Stimulated activated CD8-positive, alpha-beta memory T cell treated with anti-CD3 and anti-CD28 coated beads, Interleukin-7, amount 100 ng/mL, for 1 hour (primary cell): ENCODE measurements at places on chromosomes 3 and 15.

- peak; percentile 13 for DNase-seq
These were observed 780 bp downstream of the TIPARP start for GRCh38 chr3:156674911-156675829.

GRCh38 chr3:151552589-151552988, 91.7 kb upstream of the IGSF10 start:
- DNase-seq, result no peak

DNA sequence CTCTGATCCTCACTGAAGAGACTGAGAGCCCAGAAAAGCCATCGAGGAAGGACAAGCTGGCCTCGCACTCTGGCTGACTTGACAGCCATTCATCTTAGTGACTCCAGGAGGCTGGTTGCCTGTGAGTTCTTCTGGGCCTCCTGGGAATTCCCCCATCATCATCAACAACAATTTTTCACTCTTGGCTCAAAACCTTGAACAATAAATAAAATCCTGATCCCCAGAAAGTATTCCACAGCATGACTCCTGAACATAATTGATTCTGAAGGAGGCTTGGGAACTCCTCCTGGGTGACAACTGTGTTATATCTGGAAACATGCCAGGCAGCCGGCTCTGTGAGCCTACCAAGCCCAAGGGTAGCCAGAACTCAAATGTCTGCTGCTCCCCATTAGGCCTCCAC, 188.6 kb downstream of the SHQ1 start:
- no peak for DNase-seq

GRCh38 chr15:95068701-95069521, 837.5 kb downstream of the MCTP2 start:
- DNase-seq, result no peak

- DNase-seq, result no peak
These were observed 35.5 kb upstream of the EPHB3 start for GRCh38 chr3:184526088-184526433.

GRCh38 chr3:55591888-55592287, 104.8 kb upstream of the WNT5A start:
- DNase-seq, result no peak

GRCh38 chr3:197730200-197730599, 6.5 kb downstream of the RUBCN start:
- no peak for DNase-seq

DNA sequence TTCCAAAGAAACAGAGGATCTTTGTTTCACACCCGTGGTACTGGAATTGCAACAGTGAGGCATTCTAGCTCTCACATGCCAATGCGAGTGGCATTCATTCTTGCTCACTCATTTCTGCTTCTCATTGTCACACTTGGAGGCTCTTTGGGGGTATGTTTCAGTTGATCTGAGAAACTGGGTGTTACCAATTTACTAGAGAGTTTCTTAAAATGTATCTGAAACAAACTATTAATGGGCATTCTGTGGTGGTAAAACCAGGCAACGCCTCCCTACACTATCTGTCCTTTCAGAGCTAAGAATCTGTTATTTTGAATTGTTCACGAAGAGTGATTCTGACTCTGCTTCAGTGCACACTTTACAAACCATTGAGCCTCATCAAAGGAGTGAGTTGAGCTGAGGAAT, 140.6 kb upstream of the BHLHE40 start:
- DNase-seq, result no peak

- no peak for DNase-seq
These were observed 129.2 kb downstream of the ZNF609 start for GRCh38 chr15:64589435-64590084.

DNA sequence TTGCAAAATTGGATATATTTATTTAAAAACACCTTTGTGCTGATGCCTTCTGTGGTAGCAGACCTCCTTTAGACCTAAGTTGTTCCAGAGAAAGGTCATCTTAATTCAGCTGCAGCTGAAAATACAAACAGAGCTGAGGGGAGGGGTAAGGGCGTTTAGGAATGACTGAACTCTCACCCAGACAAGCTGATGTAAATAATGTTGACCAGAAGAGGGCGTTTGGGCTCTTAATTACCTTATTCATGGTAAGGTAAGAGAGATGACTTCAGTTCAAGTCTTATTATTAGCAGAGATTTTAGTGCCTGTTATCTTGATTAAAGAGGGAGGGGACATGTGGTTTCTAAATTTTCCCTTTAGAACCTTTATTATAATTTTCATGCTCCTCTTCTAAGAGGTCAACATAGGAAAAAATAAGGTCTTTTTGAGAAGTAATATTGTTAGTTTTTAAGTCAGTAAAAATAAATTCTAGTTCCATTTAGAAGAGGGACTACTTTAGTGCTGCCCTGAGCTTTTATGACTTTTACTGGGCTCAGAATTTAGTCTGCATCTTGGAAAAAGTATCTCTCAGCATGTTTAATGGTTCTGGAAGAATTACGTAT, 46.3 kb downstream of the GPR171 start:
- DNase-seq, result no peak

GRCh38 chr3:185979721-185980121, 41.9 kb upstream of the TRA2B start:
- no peak for DNase-seq

DNA sequence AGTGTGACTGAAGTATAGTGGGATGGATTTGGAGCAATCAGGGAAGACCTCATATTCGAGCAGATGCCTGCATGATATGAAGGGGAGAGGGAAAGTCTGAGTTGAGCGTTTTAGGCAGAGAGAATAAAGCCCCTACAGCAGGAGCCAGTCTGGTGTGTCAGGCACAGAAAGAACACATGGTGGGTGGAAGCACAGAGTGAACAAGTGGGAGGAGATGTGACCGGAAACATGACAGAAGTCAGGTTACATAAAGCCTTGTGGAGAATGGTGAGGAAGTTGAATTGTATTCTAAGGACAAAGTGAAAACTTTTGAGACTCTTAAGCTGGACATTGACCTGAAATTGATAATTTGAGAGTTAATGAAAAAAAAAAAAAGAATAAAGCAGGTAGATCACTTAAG, 541.0 kb downstream of the PLOD2 start:
- no peak for DNase-seq

- no peak for DNase-seq
These were observed 14.2 kb upstream of the CLEC3B start for GRCh38 chr3:45011756-45012508.

DNA sequence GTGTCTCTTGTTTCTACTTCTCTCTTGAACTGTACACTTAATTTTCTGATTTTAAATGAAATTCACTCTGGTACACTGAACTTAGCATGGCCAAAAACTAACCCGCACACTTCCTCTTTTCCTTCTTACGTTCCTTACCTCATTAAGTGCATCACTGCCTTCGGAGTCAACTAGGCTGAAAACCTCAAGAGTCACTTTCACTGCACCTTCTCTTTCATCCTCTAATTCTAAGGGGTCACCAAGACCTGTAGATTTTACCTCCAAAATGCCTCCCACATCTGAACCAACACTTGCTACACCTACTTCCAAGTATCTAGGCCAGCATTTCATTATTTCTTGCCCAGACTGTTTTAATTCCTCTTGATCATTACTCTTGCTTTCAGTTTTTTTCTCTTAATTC, 6.6 kb downstream of the CBLB start:
- no peak for DNase-seq

- no peak for DNase-seq
These were observed 103.3 kb upstream of the SLC6A6 start for GRCh38 chr3:14298991-14299555.

- no peak for DNase-seq
These were observed 91.5 kb upstream of the TNFAIP8L3 start for GRCh38 chr15:51186181-51186705.

- no peak for DNase-seq
These were observed 68.0 kb upstream of the RBMS3 start for GRCh38 chr3:29212789-29213433.

- DNase-seq, result no peak
These were observed 21.3 kb downstream of the CHD2 start for GRCh38 chr15:92921215-92922131.

DNA sequence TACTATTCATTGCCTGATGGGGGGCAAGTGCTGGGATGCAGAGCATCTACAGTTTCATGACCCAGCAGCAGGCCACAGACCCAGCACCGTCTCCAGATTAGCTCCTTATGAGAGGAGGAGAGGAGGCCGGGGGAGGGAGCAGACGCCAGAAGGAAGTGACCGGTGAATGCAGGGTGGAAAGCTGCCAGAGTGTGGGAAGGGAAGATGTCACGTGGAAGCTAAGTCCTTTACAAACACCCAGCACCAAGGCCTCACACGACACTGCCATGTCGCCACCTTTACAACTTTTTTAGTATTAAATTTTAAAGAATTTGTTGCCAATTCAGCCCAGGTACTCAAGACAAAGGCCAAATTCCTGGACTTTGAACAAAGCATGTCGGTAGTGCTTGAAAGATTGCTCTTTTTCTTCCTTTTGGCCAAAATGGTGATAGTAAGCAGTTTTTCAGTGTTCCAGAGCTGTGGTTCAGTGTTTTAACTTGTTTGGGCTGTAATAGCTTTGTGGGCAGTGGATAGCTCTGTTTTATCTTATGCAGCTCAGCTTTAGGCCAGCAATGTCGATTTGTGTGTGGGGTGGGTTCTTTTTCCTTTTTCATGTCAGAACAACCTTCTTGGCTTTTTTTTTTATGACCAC, 58.2 kb downstream of the ZBTB38 start:
- no peak for DNase-seq

DNA sequence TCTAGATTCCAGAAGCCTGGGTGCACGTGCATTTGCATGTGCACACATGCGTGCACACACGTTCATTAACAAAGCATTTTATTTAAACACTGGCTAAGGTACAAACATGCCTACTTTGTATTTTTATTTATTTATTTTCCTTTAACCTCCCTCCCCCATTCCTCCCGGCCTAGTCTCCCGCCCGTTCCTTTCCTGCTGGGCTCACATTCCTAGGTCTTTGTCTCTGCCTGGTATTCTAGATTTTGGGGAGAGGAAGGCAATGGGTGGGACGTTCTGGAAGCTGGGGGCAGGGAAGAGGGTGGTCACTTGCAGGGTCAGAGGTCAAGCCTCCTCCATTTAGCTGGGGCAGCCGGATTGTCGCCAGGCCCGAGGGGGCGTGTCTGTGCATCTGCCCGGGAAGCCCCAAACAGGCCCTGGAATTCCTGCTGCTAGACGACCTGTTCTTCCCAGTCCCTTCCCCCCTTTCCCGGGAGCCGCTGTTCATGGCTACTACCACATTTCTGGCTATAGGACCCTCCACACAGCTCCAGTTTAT, 51.8 kb downstream of the TRIM71 start:
- DNase-seq, result no peak

DNA sequence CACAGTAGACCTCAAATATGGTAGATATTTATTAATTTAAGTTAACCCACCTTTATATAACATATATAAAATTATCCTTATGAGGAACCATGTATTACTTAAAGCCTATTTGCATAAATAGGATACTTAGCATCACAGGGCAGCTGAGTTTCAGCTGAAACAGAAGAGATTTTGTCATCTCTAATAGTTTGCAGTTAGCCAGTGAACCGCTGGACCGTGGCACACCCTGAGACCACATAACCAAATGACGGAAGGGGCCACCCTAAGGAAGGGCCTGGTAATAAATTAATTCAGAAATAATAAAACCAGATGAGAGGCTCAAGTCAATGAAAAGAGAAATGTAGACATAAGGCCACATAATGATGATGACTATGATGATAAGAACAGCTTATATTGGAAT, 107.7 kb downstream of the MYO5A start:
- DNase-seq, result no peak

DNA sequence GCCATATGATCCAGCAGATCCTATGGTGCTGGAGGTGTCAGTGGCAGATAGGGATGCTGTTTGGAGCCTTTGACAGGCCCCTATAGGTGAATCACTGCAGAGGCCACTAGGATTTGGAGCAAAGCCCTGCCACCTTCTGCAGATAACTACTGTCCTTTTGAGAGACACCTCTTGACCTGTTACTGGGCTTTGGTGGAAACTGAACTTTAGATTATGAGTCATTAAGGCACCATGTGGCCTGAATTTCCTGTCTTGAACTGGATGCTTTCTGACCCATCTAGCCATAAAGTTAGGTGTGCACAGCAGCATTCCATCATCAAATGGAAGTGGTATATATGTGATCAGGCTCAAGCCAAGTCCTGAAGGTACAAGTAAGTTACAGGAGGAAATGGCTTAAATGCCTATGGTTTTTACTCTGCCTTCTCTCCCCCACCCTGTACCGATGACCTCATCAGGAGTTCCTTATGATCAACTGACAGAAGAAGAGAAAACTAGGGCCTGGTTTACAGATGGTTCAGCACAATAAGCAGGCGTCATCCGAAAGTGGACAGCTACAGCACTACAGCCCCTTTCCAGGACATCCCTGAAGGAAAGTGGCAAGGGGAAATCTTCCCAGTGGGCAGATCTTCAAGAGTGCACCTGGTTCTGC, 565.6 kb upstream of the AGTR1 start:
- DNase-seq, result no peak

DNA sequence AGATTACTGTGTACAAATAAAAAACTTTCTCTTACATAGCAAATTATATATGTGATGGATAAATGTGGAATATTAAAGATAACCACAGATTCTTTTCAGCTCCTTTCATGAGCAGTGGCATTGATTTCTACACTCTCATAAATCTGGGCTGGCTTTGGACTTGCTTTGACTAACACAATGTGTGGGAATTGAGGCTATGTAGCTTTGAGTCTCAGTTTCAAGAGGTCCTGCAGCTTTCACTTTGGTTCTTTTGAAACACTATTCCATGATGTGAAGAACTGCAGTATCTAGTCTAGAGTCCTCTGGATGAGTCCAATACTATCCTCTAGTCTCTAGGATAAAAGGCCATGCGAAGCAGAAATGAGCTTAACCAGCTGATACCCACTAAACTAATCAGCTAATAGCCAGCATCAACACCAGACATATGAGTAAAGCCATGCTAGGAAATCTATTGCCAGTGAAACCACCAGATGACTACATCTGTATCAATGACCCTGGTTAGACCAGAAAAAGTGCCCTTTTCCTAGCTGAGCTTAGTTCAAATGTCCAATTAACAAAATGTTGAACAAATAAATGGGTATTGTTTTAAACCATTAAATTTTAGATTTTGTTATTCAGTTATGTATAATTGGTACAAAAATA, 274.9 kb upstream of the ZPLD1 start:
- no peak for DNase-seq

DNA sequence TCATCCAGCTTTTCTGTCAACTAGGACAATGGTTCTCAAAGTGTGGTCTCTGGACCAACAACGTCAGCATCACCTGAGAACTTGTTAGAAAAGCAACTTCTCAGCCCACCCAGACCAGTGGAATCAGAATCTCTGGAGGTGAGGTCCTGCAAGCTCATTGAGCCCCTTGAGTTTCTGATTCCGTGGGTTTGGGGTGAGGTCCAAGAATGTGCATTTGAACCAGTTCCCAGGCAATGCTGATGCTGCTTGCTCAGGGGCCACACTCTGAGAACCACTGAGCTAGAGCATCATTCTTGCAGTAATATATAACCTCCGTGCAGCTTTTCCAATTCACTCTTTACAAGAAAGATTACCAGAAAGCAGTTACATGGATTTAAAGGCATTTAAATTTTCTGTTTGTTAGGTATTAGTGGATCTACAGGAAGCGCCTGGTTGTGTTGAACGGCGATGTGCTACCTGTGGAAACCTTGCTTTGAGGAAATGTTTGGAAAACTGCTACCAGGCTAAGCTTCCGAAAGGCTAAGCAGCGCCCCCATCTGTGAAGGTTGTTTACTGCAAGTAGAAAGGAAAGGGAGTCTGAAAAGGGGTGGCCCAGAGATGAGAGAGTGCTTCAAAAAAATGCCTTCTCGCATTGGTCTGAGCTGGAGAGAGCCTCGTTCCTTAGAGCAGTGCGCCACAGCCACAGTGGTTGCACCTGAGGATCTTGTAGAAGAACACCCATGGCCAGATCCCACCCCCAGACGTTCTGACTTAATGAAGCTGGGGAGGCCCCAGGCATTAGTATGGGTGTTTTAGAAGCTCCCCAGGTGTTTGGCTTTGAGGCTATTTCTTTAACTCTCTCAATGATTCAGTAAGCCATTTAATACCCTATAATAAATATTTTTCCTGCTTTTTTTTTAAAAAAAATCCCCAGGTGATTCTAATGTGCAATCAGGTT, 50.0 kb downstream of the RLBP1 start:
- no peak for DNase-seq
